ENCODE measurements at places on chromosomes 5 and 9.

DNA sequence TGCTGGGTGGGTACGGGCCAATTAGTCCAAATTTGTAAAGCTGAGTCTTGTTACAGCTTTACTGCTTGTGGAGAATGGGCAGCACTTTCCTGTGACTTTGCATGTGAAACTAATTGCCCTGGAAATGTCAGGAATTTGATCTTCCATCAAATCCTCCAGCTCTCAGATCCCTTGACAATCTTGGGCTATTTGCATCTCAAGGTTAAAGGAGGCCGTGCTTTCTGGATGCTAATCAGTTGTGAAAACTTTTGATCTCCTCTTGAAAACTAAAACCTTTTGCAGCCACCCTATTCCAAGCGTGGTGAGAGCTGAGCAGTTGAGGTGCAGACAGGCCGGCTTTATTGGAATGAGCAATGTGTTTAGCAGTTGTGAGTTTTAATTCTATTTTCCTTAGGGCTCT is 68.0 kb upstream of the CLINT1 start:
- no peak for DNase-seq

GRCh38 chr5:3035452-3035851 is 284.0 kb upstream of the IRX2 start:
- no peak for DNase-seq

DNA sequence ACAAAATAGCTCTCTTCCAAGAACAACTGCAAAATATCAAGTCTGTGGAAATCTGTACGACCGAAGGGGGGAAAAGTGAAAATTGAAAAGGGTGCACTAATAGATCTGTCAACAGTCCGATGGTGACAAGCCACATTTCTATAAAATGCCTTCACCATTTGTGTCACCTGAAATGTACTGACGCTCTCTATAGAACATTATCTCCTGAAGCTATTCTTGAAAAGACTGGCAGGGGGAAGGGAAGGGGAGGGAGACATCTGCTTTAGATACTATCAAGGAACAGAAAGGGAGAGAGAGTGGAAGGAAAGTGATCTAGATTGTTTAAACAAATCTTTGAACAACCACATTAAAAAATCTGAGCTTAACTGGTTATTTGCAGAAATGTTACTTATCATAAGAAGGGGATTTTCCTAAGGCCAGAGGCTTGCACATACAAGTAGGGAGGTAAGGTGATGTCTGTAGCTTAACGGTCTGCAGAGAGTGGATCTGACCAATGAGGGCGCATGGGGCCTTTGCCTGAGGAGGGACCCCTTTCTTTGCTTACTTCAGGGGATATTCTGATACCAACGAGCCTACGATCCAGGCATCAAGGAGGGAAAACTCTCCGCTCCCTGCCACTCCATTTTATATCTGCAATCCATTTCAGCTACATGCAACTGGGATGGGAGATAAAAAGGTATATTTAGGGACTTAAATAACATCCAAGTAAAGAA is 92.1 kb downstream of the CRB2 start:
- DNase-seq, result no peak

GRCh38 chr9:137123468-137123837 is 8.9 kb upstream of the DPP7 start:
- no peak for DNase-seq

GRCh38 chr9:9820436-9820835 is 792.4 kb downstream of the PTPRD start:
- no peak for DNase-seq

DNA sequence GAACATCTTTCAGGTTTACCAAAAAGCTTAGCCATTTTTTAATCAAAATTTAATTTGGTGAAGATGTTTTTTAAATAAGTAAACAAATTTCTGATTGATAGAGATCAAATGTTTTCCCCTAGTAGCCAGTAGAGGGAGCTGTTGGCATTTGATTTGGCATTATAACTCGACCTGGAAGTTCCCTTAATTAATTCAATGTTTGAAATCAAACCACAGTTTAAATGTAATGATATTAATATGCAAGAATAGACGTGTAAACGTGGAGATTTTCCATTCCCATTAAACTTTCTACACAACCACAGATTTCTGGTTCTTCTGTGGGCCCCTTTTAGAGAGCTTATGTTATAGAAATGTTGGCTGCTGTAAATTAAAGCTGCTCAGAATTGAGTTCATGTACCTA is 148.1 kb upstream of the MPDZ start:
- no peak for DNase-seq

DNA sequence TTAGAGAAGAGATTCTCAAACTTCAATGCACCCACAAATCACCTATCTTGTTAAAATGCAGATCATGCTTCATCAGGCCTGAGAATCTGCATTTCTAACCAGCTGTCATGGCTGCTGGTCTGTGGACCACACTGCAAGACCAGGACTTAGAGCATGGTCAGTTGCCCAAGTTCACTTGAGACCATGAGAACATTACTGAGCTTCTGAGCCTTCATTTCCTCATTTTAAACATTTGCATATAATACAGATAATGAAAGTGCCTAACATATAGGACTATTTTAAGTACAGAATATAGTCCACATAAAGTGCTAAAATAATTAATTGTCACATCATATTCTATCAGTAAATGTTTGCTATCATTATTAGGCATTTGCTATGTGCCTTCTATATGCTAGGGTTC is 260.8 kb upstream of the TNC start:
- DNase-seq, result no peak

- DNase-seq, result no peak
These were observed 8.5 kb downstream of the EGFL7 start for GRCh38 chr9:136671254-136671614.

GRCh38 chr5:146675636-146676035 is 159.6 kb upstream of the GPR151 start:
- no peak for DNase-seq

DNA sequence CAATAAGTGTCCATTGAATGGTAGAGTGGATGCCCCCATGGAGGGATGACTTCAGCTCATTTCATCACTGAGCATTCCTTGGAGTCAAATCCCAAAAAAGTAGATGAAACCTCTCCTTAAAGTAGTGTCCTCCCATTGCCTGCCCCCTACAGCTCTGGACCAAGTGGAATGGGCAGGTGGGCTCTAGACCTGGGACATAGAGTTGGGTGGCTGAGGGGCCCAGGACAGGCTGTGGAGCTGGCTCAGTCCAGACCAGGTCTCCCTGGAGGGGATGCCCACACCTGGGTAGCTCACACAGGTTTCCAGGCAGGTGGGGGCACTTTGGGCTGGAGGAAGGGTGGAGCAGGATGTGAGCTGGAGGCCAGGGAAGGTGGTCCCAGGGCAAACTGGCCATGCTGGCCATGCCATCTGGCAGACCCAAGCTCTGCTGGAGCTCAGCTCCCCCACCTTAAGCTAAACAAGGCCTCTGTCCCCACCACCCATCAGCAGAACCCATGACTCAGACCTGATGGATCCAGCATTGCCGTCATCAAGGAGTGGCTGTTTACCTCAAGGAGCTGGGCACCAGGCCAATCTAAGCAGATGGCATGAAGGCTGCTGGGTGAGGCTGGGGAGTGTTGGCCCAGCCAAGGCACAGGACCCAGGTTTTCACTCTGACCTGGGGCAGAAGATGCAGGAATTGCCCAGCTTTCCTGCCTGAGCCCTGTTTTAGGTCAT is 6.2 kb upstream of the SPINK4 start:
- peak; percentile 99 for DNase-seq

- no peak for DNase-seq
These were observed 62.7 kb downstream of the ST8SIA4 start for GRCh38 chr5:100840370-100840769.

GRCh38 chr9:5922192-5922591 is 31.5 kb downstream of the MLANA start:
- DNase-seq, result no peak

DNA sequence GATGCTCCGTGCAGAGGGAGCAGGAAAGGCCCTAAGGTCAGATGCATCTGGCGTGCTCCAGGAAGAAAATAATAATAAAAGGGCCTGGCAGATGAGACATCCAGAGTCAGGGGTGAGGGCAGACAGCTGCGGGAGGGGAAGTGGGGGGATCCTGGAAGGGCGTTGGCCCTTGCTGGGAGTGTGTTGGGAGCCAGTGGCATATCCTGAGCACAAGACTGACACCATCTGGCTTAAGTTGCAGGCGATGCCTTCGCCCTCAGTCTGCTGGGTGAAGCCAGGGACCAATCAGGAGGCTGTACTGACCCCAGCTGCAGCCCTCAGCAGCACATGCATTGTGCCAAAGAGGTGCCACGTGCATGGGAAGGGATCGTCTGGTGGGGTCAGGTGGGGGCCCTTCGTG is 3.8 kb downstream of the OR2V2 start:
- DNase-seq, result no peak

GRCh38 chr5:94094793-94095441 is 353.5 kb upstream of the POU5F2 start:
- DNase-seq, result no peak

DNA sequence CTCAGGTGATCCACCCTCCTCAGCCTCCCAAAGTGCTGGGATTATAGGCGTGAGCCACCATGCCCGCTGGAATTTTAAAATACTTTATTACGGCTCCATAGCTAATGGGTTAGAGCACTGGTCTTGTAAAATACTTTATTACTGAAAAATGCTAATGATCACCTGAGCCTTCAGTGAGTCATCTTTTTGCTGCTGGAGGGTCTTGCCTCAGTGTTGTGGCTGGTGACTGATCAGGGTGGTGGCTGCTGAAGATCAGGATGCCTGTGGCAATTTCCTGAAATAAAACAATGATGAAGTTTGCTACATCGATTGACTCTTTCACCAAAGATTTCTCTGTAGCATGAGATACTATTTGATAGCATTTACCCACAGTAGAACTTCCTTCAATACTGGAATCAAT is 26.0 kb upstream of the GNE start:
- no peak for DNase-seq

DNA sequence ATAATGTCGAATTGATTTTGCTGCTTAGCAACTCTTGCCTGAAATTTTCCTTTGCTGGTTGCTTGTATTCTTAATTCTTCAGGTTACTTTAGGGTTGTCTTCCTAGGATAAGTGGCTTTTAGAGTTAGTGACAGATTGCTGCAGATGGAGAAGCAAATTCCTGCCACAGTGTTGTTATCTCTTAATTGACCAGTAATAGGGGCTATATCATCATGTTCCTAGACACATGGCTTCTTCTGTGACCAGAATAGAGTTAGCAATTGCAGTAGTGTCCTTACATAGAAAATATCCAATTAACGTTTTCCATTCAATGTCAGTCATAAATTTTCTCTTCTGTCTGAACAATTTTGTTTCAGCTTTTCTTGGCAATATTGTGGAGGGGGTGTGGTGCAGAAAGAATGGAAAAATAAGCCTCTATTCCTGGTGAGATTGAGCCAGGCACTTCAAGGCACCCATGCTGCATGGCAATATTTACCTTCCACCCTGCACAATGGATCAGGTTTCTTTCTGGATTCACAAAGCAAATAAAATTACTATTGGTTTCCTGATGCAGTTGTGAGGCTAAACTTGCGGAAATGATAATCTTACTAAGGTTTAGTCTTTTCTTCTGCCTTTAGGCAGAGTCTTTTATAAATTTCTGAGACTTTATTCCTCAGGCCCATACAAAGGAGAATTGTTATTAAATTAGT is 1481.5 kb downstream of the EFNA5 start:
- DNase-seq, result no peak
